Mucosa of gallbladder (tissue), 1 donor: ENCODE measurements at places on chromosomes 5 and 9. TPM values are rescaled to one million over a fixed set of nuclear protein-coding genes. Genes with fewer than 3 reads are reported as not detected.
A peak's percentile ranks its signal among the peaks of the same experiment; 100 is the strongest.

The PCA3 gene
- not detected for total RNA-seq

The UAP1L1 gene
- total RNA-seq: 10.5 TPM

The NREP gene
- 51.2 TPM for total RNA-seq

The PRR7 gene
- total RNA-seq: 7.8 TPM

The PROB1 gene
- 3.0 TPM for total RNA-seq

The CCNI2 gene
- 8.4 TPM for total RNA-seq

The SHC3 gene
- 1.7 TPM for total RNA-seq

The PAEP gene
- not detected for total RNA-seq

The SELENOP gene
- 510 TPM for total RNA-seq

The WDR70 gene
- 26.7 TPM for total RNA-seq

The NME5 gene
- total RNA-seq: 17.0 TPM

The RASEF gene
- total RNA-seq: 30.3 TPM

The CER1 gene
- not detected for total RNA-seq

The IRX4 gene
- not detected for total RNA-seq

The PKD2L2 gene
- total RNA-seq: not detected

- no peak for DNase-seq
Observed at GRCh38 chr5:78327761-78328510, 32.5 kb upstream of the SCAMP1 start.

DNA sequence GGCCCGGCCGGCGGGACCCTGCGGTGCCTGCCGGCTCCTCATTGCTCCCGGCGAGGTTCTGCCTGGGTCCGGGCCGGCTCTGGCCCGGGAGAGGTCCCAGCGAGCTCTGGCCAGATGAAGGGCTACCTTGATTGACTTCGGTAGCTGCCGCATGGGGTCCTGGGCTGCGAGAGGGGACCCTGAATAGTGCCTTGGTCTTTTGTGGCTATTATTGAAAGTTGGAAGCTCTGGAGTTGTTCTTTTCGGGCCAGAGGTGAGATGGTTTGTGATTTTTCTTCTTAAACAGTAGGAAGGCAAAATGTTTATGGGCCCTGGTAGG is 635 bp downstream of the NAA35 start:
- no peak for DNase-seq

DNA sequence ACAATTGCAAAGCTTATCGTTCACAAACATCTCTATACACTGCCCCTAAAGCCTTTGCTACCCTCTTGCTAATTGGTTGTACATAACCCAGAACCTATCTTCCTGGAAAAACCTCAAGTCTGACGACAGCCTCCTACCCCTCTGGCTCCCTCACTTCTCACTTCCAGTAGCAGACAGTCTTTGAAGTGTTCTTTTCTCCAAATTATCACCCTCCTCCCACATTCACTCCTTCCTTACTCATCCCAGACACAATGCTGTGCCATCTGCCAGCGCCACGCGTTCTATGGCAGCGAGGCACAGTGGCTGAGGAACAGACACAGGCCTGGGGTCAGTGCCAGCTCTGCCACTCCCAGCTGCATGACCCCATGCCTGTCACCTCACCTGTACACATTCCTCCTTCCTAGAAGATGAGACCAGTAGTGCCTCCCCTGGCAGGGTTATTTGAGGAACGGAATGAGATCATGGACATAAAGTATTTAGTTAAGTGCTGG is 27.7 kb downstream of the CLTA start:
- peak; percentile 30 for DNase-seq

DNA sequence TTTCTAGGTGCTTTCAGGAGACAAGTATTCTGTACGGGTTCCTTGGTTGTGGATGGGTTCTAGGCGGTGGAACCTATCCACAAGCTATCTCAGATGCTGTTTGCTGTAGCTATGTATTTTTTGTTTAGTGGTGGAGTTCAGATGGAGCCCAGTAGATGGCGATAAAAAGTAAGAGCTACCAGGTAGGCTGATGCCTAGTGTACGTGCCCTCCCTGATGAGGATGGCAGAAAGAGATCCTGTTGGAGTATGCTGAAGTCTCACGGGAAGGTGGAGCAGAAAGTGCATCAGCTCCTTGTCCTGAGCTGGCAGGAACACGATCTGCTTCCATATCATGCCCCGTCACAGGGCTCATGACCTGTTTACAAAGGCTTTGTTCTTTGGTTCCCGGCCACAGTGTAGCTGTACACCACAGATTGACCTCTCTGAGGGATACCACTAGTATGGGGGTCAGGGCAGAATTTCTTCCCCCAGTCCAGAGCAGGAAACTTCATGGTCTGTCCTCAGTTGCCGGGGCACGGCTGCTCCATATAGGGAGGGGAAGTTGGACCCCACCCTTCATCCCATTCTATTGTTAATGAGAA is 12.6 kb upstream of the UGT3A2 start:
- peak; percentile 28 for DNase-seq

DNA sequence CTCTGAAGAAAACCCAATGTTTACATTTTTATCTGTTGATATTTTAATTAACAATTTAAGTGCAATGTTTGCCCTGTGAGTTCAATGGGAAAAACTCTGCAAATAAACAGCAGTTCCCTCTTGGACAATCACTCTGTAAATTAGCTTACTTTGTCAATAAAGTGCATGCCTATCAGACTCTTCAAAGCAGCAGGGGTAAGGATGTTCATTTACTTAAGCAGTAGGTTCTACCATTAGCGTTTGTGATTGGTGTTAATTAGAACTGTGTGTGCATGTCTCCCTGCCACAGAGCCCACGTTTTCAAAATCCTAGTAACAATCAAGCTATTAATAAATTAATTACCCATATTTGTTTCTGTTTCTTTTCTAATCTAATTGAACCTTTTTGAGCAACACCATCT is 1921.6 kb upstream of the WWC1 start:
- no peak for DNase-seq

DNA sequence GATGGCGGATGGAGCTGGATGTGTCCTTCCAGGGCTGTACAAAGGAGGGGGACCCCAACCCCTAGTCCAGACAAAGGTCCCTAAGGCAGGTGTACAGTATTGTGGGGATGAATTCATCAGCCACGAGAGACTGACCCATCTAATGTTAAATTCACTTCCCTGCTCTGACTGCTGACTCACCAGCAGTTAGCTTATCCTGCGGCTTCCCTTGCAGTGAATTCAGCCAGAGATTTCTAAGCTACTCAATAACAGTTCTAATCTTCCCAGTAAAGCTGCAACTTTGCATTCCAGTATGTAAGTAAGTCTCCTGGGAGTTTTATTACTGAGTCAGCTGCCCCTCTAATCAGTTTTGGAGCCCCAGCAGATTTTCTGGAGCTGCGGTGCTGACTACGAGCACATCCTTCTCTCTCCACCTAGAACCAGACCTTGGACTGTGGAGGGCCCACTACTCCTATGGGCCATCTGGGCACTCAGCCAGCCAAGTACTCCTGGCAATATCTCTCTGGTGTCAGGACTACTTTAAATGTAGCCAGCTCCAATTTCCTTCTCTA is 16.1 kb downstream of the B4GALT1 start:
- DNase-seq: peak; percentile 53

DNA sequence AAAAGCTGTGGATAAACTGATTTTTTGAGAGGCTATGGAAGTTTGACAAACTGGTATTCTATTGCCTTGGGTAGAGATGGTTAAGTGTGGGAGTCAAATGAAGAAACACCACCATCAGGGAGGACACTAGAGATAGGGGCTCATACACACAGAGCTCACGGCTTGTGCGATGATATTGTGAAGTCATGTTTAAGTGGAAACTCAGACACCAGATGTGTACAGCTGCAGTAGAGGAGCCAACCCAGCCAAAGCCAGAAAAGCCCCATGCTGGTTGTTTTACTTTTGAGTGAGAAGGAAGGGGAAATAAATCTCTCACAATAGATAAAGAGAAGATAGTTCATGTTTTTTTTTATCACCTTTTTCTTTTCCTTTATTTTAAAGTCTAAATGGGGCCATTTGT is 377.7 kb downstream of the DMRT2 start:
- no peak for DNase-seq

DNA sequence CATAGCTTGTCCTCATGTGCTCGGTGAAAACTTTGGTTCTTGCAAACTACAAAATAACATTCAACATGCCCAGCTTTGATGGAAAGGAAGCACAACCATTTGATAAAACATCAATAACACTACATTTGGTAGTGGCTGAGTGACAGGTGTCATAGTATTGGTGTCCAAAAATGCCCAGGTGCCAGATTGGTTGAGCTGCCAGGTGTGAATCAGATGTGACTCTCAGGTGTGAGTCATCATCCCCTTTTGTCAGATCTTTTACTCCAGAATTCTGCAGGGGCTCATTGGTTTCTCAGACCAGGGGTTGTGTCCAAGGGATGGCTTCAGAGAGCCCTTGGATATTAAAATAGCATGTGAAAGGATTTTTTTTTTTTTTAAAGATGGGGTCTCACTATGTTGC is 22.5 kb upstream of the POMT1 start:
- no peak for DNase-seq

GRCh38 chr5:103473725-103474124 is 88.9 kb downstream of the NUDT12 start:
- DNase-seq: no peak

DNA sequence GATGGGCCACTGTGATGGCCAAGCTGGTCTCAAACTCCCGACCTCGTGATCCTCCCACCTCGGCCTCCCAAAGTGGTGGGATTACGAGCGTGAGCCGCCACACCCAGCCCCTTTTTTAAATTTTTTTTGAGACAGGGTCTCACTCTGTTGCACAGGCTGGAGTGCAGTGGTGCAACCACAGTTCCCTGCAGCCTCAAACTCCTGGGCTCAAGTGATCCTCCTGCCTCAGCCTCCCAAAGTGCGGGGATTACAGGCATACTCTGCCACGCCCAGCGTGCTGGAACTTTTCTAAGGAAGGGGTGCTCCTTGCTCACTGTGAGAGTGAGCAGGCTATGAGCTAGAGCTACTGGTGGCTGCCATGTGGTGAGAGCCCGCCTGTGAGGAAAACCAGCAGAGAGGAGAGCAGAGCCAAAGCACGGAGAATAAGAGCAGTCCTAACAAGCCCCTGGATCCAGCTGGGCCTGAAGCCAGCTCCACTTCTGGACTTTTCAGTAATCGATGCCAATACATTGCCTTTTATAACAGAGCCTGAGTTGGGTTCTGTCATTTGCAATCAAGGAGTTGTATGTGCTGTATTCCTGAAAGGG is 75.5 kb upstream of the UNC5A start:
- no peak for DNase-seq

DNA sequence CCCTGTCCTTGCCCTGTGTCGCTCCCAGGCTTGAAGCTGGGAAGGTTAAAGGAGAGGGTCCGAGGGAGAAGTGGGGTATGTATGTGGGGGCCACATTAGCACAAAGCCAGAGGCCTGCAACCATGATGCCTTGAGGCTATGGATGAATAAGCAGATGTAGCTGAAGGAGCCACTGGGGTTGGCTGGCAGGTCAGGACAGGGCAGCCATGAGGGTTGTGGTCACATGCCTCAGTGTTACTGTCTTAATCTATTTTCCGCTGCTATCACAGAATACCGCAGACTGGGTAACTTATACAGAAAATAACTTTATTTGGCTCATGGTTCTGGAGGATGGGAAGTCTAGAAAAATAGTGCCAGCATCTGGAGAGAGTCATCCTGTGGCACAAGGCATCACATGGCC is 9.2 kb upstream of the GRHPR start:
- DNase-seq: no peak

- DNase-seq: no peak
Observed at GRCh38 chr5:111772456-111773122, 15.6 kb upstream of the NREP start.

- no peak for DNase-seq
Observed at GRCh38 chr9:111099199-111100008, 61.1 kb upstream of the LPAR1 start.

DNA sequence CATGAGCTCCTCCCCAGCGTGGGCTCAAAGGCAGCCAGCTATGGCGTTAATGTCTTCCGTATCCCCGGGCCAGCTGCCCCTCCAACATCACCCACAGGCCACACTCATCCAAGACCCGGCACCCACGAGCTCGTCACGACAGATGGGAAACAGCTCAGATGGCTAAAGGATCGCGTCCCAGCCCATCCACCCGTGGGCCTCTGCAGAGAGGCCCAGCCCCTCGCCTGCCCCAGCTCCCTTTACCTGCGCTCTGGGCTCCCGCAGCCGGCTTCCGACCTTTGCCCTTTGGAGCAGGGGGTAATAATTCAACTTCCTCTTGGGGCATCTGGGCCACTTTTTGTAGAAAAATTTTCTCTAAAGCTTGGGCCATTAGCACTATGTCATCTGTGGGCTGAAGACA is 16.5 kb downstream of the BRD3 start:
- DNase-seq: no peak

- no peak for DNase-seq
Observed at GRCh38 chr5:16582081-16582480, 34.7 kb downstream of the RETREG1 start.

DNA sequence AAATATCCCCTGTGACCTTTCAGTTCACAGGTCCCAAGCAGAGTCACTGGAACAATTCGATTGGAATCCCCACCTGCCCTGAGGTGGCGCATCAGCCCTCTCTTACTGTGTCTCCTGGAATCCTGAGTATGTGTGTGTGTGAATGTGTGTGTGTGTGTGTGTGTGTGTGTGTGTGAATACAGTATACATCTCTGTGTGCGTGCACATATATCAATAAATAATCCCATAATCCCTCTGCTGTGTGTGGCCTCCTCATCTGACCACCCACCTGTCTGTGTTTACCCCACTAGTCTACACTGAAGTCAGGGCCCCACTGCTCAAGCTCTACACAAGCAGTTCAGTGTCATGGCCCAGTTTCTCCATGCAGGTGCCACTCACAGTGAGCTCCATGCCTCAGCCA is 187.4 kb downstream of the ERCC6L2 start:
- no peak for DNase-seq

DNA sequence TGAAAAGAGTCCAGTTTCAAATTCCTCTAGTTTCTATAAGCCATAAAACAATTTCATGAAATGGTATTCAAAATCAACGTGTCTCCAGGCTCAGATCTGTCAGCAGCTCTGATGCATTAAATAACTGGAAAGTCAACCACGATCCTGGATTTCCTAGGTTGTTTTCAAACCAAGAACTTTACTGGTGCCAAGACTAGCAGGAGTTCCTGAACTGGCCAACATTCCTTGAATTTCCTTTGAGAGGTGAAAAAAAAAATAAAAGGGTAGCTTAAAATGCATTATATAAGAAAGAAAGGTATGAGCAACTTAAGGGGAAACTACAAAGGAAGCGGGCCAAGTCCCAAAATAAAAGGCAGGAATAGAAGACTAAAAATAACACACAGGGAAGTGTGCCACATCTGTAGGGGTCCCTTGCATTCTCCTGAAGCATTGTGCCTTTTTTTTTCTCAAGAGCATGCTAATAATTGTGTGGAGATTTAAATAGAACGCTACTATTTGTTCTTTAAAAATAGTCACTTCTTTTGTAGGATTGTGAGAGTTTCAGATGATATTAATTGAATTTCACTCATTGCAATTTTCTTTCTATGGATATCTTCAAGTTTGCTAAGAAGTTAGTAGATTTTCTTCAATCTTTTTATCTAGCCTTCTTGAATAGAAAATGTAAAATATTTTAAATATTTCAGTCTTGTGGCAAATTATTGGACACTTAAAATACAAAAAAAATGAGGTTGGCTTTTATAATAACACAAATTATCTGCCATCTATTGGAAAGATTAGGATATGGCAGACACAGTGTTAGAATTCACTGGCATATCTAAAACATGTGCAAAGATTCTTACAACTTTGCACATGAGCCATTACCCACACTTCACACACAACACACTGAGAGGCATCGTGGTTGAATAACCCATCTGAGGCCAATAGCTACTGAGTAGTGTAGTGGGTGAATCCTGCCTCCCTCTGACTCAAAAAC is 15.3 kb downstream of the ESM1 start:
- DNase-seq: no peak

GRCh38 chr5:149811453-149811852 is 81.3 kb downstream of the PPARGC1B start:
- no peak for DNase-seq
